ENCODE measurements at places on chromosomes 2 and 18.
A peak's percentile ranks its signal among the peaks of the same experiment; 100 is the strongest.

GRCh38 chr2:120771781-120772208 is 36.1 kb downstream of the GLI2 start:
- no peak for DNase-seq

GRCh38 chr2:168758970-168759820 is 43.2 kb upstream of the NOSTRIN start:
- peak; percentile 11 for DNase-seq

DNA sequence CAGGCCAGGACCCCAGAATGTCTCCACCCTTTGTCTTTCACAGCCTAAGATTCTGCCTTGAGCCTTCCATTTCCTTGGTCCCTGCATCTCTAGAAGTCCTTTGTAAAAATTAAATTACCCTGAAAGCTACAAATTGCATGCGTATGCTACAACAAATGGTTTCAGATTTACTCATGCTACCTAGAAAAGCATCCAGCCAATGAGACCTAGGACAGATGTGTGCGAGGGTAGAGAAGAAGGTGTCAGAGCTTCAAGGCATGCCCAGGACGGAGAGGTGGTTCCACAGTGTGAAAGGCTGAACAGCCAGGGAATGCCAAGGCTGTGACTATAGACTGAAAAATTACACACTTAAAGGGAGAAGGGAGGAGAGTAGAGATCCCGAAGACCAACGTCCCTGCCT is 40.2 kb downstream of the CCBE1 start:
- DNase-seq: no peak

DNA sequence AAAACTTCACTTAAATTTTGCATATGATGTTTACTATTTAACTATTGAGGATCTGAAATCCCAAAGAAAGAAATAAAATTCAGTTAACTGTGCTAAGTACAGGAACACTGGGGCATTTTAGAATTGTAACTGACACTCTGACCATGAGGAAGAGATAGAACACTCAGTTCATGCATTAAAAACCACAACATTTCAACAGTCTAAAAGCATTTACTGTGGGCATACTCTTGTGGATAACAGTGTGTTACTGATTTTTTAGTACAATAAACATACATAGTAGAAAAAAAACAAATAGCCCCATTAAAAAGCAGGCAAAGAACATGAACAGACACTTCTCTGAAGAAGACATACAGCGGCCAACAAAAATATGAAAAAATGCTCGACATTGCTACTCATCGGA is 1122.7 kb upstream of the PIK3C3 start:
- no peak for DNase-seq

- no peak for DNase-seq
These were observed 504.7 kb downstream of the KCNJ3 start for GRCh38 chr2:155203178-155203577.

DNA sequence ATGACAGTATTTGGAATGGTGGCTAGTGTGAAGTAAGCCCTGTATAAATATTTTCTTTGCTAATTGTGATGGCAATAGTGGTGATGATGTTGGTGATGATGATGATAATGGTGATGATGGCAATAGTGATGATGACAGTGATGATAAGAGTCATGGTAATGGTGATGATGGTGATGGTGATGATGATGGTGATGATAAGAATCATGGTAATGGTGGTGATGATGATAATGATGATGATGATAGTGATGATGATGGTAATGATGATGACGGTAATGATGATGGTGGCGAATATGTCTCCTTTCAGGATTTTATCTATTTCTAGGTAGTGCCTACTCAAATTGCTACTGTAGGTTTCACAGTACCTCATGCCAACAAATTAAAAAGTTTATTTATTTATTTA is 205.4 kb downstream of the GALR1 start:
- no peak for DNase-seq

DNA sequence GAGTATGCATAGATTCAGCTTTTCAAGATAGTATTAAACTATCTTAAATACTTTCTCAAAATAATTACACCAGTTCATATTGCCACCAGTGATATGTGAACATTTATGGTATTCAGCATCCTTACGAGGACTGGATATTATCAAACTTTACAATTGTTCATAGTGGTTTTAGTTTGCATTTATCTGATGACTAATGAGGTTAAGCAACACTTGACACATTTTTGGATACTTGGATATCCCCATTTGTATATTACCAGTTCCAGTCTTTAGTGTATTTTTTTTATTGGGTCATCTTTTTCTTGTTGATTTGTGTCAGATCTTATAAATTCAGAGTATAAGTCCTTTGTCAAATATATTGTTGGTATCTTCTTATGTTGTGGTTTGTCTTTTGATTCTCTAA is 128.4 kb downstream of the ASXL3 start:
- no peak for DNase-seq

DNA sequence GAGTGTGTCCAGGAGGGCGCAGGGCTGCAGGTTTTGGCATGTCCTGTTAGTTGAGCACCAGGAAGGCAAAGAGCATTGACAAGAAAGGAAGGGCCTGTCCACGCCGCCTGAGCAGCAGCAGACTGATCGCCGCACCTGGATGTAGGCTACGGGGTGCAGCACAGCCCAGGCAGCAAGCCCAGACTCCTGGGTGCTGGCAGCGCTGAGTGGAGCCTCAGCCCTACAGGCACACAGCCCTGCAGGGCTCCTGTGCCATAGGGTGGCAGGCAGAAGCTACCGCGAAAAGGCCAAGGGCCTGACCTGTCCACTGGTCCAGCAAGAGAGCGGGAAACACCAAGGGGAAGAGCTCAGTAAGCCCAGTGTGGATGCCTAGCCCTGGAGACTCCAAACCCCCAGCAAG is 198.0 kb downstream of the HDAC4 start:
- DNase-seq: no peak

GRCh38 chr2:229971298-229971790 is 49.0 kb downstream of the FBXO36 start:
- DNase-seq: no peak

GRCh38 chr2:60416221-60417008 is 137.0 kb downstream of the BCL11A start:
- DNase-seq: no peak

DNA sequence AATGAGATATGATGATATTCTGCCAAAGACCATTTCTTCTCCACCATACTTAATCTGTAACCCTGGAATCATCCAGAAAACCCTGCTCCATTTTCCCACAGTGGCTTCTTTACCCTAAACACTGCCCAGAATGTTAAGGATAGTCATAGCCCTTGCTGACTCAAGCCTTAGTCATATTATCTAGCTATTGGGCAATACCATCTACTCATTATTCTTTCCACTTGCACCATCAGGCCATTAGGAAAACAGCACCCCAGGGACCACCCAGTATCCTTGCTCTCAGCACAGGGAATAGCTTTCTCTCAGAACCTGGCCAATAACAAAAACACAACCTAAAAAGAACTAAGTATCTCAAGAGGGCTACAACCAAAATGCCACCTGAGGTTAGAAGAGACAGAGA is 445.7 kb upstream of the SLC14A2 start:
- no peak for DNase-seq

DNA sequence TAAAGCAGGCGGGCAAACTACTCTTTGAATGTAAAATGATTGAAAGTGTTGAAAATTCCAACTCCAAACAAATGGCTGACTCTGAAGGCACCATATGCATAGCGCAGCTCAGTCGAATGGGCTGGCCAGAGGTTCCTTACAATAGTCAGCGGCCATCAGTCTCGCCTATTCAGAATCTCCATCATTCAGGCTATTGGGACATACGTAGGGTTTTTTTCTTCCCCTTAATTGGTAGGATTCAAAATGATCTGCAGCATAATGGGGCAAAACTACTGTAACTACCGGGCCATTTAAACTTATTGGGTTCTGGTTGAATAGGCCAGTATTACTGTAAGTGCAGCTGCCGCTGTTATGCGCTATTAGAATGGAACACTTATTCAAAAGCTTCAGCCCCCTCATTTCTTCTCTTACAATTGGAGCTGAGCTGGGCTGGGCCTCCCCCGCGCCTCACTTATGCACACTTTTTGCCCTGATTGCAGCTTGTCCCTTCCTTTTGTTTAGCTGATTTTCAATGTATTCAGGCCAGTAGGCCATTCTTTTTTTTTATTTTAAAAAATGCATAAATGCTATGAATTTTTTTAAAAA is 40.4 kb downstream of the SLC9A4 start:
- no peak for DNase-seq

DNA sequence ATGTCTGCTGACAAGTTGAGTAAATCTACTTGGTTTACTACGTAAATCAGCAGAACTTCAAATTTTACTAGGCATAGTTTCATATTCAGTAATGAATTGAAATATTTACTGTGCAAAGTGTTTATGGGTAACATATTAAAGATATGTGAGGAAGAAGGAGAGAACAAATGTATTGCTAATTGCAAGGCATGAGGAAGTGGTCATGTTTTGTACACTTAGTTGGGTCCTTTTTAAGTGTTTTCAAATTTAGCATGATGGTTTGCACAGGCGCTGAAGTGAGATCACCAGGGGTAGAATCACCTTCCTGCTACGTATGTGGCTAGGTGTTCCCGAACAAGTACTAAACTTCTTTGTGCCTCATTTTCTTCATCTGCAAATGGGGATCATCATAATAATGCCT is 1534.4 kb downstream of the LRP1B start:
- DNase-seq: no peak

DNA sequence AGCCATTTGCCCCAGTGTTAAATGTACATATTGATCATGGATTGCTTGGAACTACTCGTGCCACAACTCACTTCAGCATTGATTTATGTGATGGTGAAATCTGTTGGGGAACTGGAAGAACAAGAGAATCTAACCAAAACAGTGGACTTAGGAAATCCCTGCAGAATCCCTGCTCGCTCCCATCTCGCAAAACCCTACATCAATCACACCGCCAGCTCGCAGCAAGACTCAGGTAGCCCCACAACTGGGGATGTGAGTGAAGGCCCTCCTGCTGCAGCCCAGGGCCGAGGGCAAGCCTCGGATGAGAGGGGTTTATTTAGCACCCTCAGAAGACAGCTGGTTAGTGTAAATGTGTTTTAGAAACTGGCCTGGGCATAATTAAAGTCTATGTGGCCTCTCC is 171.6 kb downstream of the ANAPC1 start:
- DNase-seq: no peak

GRCh38 chr2:236394571-236394970 is 130.4 kb upstream of the ASB18 start:
- no peak for DNase-seq

GRCh38 chr2:164622338-164623106 is 1.2 kb upstream of the GRB14 start:
- DNase-seq: no peak

DNA sequence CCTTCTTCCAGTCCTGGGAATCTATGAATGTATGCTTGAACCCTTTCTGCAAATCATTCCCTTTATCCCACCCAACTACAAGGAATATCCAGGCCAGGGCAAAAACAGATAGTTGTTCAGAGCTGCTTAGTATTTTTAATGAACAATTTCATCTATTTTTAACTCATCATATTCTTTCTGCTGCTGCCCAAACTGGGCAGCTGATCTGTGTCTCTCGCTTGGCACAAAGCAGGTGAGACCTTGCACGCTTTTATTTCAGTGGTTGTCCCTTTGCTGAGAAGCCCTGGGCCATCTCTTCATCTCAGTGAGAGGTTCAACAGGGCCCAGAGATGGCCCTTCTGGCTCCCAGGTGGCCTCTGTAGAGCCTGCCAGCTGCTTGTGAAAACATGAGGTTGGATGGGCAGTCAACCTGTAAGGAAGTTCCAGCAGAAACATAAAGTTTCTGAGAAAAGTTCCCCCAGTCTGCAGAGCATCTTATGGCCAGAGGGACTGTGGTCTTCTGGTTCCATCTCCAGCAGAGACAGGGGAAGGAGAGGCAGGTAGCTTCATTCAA is 57.5 kb downstream of the MYCN start:
- no peak for DNase-seq

GRCh38 chr2:216540920-216541319 is 42.3 kb downstream of the RPL37A start:
- DNase-seq: no peak

DNA sequence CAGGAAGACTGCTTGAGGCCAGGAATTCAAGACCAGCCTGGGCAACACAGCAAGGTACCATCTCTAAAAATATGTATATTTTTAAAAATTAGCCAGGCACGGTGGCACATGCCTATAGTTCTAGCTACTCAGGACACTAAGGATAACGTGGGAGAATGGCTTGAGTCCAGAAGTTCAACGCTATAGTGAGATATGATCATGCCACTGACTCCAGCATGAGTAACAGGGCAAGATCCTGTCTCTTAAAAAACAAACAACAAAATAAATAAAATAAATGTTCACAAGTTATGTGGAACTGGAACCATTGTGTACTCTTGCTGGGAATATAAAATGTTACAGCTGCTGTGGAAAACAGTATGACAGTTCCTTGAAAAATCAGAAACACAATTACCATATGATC is 47.2 kb downstream of the USP34 start:
- DNase-seq: no peak

DNA sequence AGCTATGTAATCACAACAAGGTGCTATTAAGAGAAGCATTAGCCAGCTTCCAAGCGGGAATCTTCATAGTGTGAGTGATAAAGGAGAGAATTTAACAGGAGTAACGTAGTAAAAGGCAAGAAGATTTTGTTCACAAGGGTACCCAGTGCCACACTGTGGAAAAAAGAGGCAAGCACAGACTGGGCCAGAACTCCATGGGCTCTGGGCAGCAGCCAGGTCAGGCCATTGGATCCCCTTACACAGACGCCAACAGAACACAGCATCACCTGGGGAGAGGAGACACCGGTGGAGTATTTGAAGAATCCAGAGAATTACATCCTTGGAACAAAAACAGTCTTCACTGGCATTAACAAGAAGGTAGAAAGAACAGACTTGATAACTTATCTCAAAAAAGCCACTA is 21.2 kb downstream of the AMER3 start:
- peak; percentile 17 for DNase-seq

- DNase-seq: no peak
These were observed 119.7 kb downstream of the INHBB start for GRCh38 chr2:120465701-120465988.

GRCh38 chr2:102014041-102014345 is 22.2 kb downstream of the IL1R2 start:
- DNase-seq: no peak

DNA sequence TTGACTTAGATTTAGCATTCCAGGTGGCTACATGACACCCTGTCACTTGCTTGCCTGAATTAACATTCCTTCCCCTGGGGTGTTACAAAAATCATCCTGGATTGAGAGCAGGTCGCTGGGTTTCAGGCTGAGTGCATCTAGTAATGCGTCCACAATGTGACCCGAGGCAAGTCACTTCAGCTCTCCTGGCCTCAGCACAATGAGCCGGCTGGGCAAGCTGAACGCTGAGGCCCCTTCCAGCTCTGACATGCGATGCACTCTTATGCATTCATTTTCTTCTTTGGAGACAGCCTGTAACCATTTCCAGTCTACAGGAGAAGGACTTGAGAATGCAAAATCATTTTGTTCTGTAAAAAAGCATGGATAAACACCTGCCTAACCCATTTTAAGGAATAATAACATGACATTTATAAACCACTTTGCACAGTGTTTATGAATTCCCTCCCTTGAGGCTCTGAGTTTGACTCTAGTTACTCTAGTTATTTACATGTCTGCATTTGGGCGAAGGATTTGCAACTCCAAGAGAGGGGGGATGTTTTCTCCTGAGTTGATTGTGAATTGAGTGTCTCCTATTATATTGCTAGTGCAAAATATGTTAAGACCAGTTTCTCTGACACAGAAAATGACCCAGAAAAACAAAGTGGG is 63.0 kb upstream of the CPO start:
- DNase-seq: no peak
